ENCODE measurements at places on chromosomes 3 and 15.

DNA sequence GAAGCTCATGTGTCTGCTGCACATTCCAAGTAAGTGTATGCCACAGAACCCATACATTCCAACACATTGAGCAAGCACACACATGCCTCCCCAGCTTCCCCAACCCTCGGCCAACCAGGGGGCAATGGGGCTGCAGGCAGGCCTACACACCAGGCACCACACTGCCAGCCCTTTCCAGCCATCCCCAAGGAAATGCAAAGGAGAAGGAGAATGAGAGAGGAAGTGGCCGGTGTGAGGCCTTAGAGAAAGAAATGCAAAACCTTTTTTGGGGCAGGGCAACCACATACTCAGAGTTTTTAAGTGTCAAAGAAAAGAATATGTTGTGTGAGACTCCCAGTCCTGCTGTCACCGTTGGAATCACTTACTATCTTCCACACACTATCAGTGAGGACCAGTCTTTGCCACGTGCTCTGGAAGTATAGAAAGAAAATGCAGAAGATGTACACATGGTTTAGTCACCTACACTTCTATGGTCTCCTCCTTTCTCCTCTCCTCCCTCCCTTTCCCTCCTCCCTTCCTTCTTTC is 11.1 kb downstream of the IGF2BP2 start:
- DNase-seq, result no peak

- no peak for DNase-seq
Measured at GRCh38 chr3:124489506-124489905, 240.7 kb upstream of the UMPS start.

DNA sequence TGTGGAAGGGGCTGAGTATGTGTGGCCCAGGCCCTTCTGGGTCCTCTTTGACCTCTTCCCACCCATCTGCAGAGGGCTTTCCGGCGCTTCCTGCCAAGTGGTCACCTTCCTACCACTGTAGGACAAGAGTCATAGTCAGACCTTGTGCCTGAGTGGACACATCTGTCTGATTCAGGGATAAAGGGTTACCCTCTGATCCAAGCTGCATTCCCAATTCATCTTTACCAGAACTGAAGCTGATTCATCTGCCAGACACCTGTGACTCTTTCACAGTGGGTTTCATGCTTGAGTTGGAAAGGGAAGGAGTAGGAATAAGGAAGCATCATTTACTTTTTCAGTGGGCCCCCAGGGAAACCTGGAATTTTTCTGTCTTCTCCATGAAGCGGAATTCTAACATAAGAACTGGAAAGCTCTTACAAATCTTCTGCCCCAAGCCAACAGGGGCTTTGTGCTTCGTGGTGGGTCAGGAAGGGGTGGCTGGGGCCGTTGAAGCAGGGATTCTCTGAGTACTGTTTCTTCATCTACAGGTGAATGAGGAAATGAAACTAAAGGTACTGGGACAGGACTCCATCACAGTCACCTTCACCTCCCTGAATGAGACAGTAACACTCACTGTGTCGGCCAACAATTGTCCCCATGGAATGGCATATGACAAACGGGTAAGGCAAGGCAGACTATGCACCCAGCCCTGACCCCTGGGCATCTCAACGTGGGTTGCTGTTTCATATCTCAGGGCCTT is 46.4 kb downstream of the C3orf20 start:
- DNase-seq, result no peak

DNA sequence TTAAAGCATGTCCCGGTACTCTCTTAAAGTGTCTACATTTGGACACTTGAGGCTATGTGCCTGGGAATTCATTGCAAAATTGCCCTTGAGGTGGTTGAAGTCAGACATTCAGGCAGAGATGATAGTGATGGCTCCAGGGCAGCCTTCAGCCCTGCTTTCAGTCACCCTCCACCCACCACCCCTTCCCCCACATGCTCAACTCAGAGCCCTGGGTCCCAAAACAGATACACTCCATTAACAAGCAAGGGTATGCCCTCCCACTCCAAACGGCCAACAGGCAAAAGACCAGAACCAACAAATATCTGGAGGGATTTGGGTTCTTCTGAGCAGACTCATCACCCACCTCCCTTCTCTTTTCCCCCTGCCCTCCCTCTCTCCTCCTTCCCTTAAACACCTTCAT is 29.9 kb upstream of the VIPR1 start:
- DNase-seq, result no peak

DNA sequence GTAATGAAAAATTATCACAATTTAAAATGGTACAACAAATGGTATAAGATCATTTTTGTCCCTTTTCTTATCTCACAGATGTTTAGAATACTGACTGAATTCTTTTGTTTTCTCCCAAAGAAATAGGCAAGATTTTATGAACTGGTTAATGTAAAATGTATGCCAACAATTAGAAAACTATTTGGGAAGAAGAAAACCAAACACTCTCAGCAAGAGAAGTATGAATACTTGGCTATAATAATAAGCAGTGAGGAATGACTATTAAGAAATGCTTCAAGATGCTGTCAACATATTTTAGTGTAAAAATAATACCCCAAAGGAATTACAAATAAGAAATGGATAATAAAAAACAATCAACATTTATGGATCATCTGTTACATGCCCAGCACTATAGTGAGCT is 18.5 kb downstream of the SHQ1 start:
- DNase-seq, result no peak

GRCh38 chr3:26763723-26764122 is 141.2 kb downstream of the LRRC3B start:
- no peak for DNase-seq

GRCh38 chr3:97821287-97821773 is 481 bp upstream of the CRYBG3 start:
- no peak for DNase-seq

DNA sequence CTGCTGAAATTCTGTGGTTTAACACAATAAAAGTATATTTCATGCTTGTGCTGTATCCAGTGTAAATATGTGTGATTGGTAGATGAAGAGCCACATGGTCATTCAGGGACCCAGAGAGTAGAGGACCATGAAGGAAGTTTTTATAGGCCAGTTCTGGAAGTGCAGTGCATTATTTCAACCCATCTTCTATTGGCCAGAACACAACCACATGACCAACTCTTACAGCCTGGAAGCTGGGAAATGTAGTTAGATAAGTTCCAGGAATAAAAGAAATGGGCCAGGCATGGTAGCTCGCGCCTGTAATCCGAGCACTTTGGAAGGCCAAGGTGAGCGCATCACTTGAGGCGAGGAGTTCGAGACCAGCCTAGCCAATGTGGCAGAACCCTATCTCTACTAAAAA is 21.4 kb upstream of the PRTG start:
- DNase-seq, result no peak

GRCh38 chr3:161332792-161333191 is 38.5 kb downstream of the SPTSSB start:
- no peak for DNase-seq

DNA sequence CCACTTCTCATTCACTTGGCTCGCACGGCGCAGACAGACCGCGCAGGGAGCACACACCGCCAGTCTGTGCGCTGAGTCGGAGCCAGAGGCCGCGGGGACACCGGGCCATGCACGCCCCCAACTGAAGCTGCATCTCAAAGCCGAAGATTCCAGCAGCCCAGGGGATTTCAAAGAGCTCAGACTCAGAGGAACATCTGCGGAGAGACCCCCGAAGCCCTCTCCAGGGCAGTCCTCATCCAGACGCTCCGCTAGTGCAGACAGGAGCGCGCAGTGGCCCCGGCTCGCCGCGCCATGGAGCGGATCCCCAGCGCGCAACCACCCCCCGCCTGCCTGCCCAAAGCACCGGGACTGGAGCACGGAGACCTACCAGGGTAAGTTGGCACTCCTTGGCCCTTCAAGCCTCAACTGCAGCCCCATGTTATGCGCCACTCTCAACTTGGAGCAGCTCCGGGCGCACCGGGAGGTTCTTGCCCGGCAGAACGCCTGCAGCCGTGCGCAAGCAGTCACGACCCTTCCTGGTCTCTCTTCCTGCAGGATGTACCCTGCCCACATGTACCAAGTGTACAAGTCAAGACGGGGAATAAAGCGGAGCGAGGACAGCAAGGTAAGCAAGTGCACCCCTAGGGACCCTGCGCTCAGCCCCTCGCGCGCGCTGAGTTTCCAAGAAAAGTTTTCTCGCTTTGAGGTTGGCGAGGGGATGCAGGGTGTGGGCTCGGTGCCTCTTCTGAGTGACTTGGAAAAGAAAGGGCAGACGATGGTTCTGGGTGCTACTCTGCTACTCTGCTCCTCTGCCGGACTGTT is at the start of gene BHLHE40:
TSS of gene BHLHE40 (plus strand) at position 10 of the 801 bp plus-strand sequence. CDS start at position 292, 282 bp downstream.
- DNase-seq, result no peak
